ENCODE measurements at places on chromosomes 1 and 21.

- DNase-seq: no peak
Observed at GRCh38 chr1:101509370-101509769, 272.6 kb downstream of the S1PR1 start.

- no peak for DNase-seq
Observed at GRCh38 chr1:53669621-53670191, 69.3 kb downstream of the GLIS1 start.

DNA sequence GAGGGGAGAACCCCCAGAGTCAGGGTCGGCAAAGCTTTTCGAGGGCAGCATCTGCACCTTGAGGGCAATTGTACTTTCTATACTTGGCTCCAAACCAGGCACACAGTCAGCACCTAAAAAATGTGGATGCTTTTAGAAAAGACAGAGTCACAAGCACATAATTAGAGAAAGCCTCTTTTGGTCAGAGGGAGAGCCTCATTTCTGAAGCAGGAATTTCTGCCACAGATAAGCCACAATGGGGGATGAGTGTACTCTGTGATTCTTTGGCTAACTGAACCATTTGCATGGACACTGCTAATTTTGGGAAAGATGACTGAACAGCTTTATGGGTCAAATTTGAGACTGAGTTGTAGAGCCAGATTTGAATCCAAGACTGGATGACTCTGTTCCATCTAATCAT lies 635.7 kb downstream of the KIF26B start:
- no peak for DNase-seq

GRCh38 chr1:63916485-63917360 lies 142.9 kb downstream of the ROR1 start:
- DNase-seq: no peak

DNA sequence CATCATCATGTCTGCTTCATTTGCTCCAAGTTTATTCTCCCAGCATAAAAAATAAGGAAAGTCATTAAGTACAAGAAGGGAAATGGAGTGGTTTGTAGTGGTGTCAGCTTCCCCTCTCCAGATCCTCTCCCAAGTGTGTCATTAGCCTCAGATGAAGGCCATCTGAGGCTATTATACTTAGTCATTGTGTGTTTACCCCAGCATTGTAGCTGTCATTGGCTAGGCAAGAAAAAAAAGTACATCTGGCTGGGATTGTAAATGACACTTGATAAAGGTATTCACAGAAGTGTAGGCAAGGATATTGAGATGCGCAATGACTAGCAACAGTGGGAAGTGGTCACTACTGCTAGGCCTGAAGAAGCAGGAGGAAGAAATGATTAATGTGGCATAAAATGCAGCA lies 316.9 kb upstream of the SGIP1 start:
- no peak for DNase-seq

GRCh38 chr1:165403835-165404482 lies 41.0 kb downstream of the RXRG start:
- DNase-seq: no peak

Data from LNCaP clone FGC (cell line).